ENCODE measurements at places on chromosomes 2 and 18.

DNA sequence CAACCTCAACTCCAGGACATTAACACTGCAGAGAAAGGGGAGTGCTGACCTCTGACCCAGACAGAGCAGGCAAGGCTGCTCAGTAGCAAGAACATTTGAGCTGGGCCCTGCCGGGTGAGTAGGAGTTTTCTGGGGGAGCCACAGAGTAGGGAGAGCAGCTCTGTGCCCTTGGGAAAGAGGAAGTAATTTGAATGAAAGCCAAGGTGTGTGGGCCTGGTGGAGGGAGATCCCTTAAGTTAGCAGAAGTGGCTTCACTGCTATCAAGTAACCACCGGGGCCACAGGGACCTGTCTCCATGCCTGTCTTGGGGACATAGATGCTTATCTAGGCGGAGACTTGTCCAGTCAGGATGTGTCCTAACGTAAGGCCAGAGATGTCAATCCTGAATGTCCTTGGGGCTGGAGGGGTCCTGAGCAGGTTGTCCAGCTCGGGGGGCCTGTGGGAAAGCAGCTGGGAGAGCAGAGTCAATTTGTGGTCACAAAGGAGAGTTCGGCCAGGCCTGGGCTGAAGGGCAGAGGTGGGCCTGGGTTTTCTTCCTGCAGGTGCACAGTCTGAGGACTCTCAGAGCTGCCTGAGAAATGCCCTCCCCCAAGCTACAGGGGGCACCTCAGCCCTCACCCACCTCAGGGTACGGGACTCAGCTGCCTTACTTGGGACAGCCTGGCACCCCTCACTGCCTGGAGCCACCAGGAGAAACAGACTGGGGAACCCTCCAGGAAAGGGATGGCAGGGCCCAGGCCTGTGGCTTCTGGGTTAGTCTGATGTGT, 15.0 kb upstream of the OTOF start:
- DNase-seq: no peak

DNA sequence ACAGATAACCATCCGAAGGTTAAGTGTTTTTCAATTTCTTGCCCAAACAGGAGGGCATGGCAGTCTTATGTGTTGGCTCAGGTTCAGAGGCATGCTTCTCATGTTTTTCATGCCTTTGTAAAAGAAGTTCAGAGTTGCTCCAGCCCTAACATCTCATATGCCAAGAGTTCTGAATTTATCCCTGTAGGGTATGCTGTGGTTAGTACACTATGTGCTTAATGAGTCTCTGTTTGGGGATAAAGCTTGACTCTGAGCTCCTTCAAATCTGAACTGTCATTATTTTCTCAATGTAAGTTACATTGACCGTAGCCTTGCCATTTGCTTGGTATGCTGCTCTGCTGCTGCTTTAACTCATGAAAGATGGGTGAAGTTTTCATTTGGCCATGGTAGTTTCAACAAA, 67.9 kb upstream of the PNPT1 start:
- no peak for DNase-seq

- DNase-seq: no peak
Observed at GRCh38 chr18:32934201-32934600, 161.4 kb upstream of the KLHL14 start.

DNA sequence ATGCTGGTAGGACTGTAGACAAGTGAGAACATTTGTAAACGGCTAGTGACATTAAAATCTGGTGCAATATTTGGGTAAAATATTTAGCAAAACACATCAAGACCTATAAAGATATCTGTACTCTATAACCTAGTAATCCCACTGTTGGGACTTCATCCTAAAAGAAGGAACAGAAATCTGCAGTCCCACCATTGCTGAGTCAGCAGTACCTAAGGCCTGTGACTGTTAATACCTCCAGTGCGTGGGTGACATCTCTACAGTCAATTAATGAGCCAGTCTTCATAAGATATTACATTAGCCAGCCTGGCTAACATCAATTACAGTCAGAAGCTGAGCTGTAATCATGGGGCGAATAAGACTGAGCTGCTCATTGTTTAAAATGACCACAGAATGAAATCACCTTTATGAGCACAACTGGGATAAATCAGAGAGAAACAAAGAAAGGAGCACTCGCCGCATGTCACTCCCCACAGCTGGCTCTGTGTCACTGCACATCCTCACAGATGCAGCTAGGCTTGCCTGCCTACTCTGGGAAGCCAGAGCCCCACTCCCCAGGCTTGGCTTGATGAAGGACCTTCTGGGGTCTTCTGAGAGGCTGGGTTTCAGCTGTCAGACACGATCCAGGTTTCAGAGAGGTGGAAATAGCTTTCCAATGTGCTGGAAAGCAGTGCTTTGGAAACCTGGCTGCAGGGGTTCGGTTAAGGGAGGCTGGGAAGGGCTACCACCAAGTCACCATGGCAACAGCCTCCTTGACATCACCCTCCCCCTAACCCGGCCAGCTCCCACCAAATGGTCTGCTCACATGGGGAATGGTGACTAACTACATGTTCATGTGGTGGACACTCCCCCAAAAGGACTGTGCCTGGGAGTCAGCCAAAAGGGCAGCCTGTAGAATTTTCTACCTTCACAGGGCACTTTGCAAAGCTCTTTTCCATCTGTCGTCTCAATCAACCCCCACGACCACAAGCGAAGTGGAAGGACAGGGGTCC, 145.0 kb downstream of the ZBTB7C start:
- peak; percentile 11 for DNase-seq

- no peak for DNase-seq
Observed at GRCh38 chr2:121309801-121310200, 24.8 kb upstream of the TFCP2L1 start.

DNA sequence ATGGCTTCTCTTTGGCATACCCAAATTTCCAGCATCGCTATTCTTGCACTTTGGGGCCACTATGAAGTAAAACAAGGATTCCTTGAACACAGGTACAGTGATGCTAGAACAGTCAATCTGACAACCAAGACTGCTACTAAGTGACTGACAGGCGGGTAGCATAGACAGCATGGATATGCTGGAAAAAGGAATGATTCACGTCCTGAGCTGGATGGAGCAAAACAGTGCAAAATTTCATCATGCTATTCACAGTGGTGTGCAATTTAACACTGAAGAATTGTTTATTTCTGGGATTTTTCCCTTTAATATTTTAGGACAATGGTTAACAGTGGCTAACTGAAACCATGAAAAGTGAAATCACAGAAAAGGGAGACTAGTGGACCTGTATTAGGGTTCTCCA, 1511.2 kb upstream of the ZEB2 start:
- DNase-seq: no peak

- no peak for DNase-seq
Observed at GRCh38 chr2:7329465-7329864, 412.3 kb downstream of the RNF144A start.

DNA sequence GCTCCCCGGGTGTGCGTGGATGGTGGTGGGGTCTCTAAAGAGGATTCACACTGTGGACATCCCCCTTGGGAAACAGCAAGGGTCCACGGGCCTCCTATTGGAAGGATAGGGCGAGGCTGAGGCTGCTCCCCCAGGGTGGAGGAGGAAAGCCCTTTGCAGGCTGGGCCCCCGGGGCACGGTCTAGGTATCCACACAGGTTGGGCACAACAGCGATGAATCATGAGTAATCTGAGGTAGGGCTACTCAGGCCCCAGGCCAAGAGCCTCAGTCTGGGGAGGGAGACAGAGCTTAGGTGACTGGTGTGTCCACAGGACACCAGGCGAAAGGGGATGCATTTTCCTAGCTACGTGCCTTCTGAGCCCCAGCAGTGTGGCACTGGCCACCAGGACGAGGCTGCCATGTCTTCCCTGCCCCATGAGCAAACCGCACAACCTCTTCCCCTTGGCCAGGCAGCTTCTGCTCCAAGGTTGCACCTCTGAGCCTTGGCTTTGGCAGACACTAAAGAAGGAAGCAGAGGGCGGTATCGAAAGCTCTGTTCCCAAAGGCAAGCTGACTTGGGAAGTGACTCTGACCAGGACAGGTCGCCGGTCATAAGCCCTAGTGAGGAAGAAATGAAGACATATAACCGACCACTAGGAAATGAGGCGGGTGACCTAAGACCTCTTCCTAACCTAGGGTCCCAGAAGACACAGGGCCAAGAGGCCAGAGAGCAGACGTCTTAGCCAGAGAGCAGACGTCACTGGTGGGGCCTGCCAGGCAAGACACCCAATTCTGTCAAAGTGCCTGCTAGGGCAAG, 14.6 kb upstream of the SEMA4C start:
- DNase-seq: no peak

DNA sequence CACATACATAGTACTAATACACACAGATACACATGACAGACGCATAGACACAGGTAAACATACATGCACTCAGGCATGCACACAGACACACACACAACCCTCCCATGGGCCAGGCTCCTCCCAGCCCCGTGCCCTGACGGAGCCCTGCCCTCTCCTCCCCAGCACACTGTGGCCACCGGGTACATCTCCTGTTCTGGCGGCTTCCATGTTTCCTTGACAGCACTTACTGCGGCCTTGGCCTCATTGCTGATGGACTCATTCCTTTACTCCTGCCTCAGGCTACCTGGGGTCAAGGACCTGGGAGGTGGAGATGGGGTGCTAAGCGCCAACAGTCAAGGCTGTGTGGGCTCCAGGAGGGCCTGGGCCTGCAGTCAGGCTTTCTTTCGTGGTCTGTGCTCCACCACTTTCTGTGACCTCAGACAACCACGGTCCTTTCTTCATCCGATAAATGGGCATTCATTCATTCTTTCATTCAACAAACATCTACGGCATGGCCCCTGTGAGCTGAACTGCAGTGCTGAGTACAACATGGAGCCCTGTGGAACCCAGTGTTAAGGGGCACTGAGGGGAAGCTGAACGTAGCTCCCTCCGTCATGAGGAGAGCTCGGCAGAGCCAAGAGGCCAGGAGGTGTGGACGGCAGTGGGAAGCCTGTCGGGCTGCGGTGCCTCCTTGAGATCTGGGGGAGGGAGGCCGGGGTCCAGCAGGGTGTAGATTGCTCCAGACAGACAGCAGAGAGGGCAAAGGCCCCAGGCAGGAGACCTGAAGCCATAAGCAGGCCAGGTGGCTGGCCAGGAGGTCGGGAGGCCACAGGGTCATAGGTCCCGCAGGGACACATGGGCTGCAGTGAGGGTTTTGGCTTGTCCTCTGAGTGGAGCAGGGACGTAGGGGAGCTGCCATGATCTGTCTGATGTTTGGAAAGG, 190.4 kb upstream of the HDAC4 start:
- DNase-seq: no peak

DNA sequence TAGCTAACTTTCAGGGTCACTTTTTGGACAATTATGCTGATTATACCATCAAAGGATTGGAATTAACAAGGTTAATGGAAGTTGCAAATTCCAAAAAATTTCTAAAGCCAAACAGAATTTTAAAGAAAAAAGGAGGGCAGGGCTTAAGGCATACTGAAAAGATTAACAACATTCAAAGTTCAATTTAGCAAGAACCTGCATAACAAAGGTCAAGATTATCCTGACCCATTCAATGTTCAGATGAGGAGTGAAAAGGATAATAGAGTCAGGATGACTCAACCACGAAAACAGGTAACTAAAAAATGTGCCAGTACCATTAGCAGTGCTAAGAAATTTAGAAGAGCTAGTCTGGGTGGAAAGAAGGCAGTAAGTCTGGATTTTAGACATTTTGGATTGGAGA, 139.8 kb upstream of the HNMT start:
- no peak for DNase-seq

GRCh38 chr2:176178757-176179295, 9.6 kb upstream of the HOXD1 start:
- DNase-seq: no peak

DNA sequence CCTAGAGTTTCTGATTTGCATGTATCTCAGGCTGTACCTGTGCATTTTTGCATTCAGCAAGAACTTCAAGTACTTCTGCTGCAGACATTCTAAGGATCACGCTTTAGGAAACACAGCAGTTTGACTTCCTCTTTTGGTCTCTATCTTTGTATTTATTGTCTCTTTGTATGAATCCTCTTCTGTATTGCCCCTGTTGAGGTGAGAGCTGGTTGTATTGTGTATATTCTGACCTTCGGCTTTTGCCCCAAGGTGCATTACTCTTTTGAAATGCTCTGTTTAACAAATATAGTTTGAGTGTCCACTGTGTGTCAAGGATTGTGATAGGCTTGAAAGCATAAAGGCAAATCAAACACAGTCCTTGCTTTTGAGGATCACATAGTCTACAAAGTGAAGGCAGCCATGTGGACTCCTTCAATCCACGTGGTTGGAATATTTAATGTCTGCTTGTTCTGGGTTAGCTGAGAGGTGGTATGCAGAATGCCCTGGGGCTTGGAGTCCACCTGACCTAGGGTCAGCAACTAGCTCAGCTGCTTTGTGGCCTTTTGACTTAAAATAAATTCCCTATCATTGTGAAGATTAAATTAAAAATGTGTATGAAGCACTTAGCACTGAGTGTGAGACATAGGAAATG, 108.1 kb downstream of the LYPD6 start:
- no peak for DNase-seq

DNA sequence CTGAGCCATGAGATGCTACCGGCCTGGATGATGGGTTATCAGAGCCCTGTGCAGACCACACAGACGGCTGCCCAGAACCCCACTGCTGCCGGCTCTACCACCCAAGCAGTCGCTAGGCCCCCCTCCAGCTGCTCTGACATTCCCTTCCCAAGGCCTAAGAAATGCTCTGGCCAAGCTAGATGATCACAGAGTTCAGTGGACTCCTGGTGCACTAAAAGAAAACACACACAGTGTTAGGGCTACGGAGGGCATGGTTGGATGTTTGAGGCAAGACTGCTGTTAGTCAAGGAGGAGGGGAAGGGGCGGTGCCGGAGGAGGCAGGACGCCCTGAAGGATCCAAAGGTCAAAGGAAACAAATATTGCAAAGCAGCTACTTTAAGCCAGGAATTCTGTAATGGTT, 174.5 kb downstream of the MYCN start:
- no peak for DNase-seq

DNA sequence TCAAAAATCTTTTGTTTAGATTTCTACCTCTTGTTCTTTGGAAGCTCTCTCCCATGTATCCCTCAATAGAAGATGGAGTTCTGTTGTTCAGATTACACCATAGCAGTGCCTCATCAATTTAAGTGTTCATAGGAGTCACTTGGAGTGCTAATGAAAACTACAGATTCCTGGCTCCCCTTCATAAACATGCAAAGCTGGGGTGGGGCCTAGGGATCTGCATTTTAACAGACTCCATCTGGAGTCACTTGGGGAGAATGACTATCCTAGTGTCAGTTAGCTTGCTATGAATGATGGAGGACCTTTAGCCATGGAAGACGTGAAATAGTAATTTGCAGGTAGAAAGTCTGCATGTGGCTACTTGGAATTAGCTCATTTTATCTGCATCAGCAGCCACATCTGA, 105.4 kb downstream of the RGPD3 start:
- DNase-seq: no peak

- DNase-seq: peak; percentile 63
Observed at GRCh38 chr18:11733031-11733430, 44.0 kb downstream of the GNAL start.
